HFF-Myc (cell line): ENCODE measurements at places on chromosomes 6 and 20.

GRCh38 chr6:156876302-156876701 lies 99.1 kb downstream of the ARID1B start:
- DNase-seq, result no peak

GRCh38 chr20:18637224-18637623 lies 49.4 kb downstream of the DTD1 start:
- DNase-seq, result no peak

GRCh38 chr6:99485395-99485773 lies 29.8 kb downstream of the USP45 start:
- no peak for DNase-seq

- DNase-seq, result no peak
Observed at GRCh38 chr6:36139431-36139830, 9.1 kb downstream of the MAPK13 start.

- DNase-seq, result no peak
Observed at GRCh38 chr6:119609865-119610264, 260.3 kb upstream of the MAN1A1 start.

DNA sequence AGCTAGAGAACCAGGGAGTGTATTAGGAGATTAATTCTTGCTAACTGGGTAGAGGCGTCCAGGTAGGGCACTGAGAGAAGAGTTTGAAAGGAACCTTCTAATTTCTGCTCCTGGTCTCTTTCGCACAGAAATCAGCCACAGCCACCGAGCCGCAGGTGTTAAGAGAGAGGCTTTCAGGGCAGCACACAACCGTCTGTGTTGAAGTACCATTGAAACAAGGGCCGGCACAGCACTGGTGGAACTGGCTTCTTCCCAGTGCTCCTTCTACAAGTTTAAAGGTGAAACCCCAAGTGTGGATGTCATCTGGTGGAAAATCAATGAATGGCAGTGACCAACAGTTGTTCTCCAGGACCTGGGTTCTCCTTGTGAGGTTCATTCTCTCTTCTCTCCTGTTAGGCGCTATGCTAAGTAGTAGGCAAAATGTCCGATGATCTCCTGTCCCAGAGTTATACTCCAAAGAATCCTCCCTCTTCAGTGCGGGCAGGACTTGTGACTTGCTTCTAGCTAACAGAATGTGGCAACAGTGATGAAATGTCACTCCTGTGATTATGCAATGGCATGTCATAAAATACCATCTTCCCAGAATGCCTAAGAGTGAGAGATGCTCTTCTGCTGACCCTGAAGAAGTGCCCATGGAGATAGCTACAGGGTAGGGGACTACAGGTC lies 15.0 kb upstream of the RIN2 start:
- DNase-seq, result no peak

- DNase-seq, result no peak
Observed at GRCh38 chr6:85544776-85545175, 48.9 kb downstream of the SNX14 start.

- DNase-seq, result no peak
Observed at GRCh38 chr6:13184547-13184946, 143.8 kb downstream of the TBC1D7 start.

- DNase-seq, result no peak
Observed at GRCh38 chr6:147164761-147165160, 39.5 kb upstream of the STXBP5 start.

- no peak for DNase-seq
Observed at GRCh38 chr6:3205913-3206312, 21.5 kb downstream of the TUBB2B start.

- no peak for DNase-seq
Observed at GRCh38 chr6:90650041-90650940, 63.4 kb upstream of the MAP3K7 start.

- no peak for DNase-seq
Observed at GRCh38 chr6:156780962-156781853, 4.0 kb downstream of the ARID1B start.

DNA sequence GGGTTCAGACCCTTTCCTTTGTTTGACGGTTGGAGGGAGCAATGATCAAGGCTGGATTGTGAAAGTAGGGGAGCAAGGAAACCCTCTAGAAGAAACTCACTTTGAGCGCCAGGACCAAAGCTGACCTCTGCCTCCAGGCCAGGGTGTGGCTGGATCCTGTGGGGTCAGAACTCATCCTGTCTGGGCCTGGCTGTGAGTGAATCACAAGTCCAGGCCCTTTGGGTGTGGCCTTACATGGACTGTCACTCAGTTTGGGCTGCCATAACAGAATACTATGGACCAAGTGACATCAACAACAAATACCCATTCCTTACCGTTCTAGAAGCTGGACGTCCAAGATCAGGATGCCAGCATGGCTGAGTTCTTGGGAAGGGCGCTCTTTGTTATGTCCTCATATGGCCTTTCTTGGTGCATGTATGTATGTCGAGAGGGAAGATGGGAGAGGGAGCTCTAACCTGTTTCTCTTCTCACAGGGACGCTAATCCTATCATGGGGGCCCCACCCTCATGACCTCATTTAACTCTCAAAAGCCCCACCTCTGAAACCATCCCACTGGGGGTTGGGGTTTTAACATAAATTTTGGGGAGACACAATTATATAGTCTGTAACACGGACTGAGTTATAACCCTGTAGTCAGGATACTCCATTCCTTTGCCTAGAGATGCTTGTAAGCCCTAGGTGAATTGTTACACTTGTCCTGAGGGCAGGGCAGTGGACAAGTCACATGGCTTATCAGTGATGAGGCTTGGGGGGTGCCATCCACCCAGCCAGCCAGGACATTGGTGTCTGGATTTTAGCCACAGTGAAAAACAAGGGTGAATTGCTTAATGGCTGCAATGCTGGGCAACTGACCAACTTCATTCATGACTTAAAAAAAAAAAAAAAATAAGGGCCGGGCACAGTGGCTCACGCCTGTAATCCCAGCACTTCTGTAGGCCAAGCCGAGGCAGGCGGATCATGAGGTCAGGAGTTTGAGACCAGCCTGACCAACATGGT lies 80.0 kb downstream of the TRMT11 start:
- no peak for DNase-seq

DNA sequence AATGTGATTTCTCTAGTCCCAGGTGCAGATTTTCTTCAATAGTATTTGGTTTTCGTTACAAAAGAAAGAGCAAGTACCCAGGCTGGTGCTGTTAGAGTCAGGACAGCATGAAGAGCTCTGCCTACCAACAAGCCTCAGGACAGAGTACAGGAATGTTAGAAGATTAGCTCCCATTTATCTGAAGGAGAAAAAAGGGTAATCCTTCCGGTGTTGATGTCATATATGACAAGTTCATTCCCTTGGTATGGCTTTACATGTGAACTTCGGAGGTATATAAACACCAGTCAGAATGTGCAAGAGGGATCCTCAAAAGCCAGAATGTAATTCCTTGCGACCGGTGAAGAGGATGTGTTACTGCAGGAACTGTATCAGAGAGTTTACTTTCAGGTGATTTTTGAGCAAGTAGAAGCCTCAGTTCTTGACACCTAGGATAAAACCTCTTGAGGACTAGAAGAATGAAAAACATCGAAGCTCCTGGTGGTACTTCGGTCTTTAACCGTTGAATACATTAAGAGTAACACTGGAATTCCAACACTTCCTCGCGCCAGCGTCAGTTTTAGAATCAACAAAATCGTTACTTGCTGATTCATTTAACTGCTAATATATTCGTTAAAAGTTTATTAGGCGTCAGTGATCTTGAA lies 194.2 kb upstream of the ZNF184 start:
- DNase-seq, result no peak

- no peak for DNase-seq
Observed at GRCh38 chr6:145529582-145529981, 205.7 kb downstream of the EPM2A start.

- no peak for DNase-seq
Observed at GRCh38 chr20:10634683-10635411, 39.0 kb downstream of the JAG1 start.

- DNase-seq, result peak; percentile 46
Observed at GRCh38 chr6:130620338-130620781, 206.8 kb upstream of the SMLR1 start.

GRCh38 chr6:107843400-107843799 lies 19.3 kb upstream of the SCML4 start:
- no peak for DNase-seq

GRCh38 chr6:154715446-154715845 lies 17.8 kb upstream of the SCAF8 start:
- DNase-seq, result no peak

DNA sequence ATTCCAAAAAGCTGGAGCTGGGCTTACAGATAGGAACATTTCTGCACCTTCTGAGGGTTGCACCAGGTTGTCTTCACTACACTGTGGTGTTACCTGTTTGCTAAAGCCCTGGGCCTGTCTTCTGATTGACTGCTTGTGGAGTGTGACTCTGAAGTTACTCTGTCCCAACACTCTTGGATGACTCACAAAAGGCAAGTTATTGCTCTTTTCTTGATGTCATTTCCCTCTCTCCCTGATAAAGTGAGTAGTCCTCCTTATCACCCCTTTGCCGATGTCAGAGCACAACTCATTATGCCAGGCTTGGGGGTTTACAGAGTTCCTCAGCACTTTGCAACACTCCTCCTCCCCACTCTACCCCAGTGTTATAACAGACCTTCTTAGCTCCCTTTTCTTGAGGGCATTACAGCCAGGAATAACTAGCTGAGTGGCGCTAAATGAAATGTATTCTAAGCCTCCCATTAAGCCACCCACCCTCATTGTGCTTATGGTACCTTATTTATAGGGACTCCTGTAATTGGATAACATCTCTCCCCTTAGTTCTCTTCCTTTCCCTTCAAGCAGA lies 36.1 kb upstream of the NKX2-4 start:
- no peak for DNase-seq

DNA sequence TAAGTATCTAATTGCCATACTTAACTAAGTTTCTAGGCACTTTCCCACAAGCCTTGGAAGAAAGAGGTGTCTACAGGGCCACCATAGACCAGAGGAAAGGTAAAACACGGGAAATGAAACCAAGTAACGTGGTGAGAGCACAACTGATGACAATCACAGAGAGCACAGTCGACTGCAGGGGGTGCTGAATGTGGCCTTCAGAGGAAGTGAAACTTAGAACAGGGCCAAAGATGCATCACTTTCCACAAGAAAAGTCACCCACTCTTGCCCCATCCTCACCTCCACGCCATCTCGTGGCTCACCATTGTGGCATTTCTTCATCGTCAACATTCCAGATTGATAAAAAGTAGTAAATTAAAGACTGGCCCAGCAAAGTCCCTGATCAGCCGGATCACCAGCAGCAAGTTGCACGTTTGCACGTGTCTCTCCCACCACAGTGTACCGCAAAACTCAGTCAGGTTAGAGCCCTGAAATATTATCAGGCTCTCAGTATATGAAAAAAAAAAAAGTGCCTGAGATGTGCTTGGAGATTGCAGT lies 31.4 kb downstream of the HIVEP2 start:
- no peak for DNase-seq

DNA sequence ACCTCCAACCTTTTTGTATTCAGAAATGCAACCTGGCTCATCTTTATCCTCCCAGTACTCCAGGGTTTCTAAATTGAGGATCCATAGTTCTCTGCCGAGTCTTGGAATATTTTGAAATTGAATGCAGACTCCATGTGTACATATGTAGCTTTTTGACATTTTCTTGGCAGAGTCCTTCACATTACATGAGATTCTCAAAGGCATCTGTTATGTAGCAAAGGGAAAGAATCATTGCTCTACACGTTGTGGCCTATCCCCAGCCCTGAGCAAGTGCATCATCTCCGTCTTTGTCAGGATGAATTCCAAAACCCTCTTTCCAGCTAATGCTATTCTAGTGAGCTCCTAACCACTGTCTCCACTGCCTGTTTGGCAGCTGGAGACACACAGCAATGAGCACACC lies 742.9 kb downstream of the DHX35 start:
- DNase-seq, result no peak

GRCh38 chr6:83185096-83185495 lies 8.0 kb downstream of the PGM3 start:
- DNase-seq, result no peak

- no peak for DNase-seq
Observed at GRCh38 chr6:51182827-51183226, 364.2 kb downstream of the TFAP2B start.

- DNase-seq, result no peak
Observed at GRCh38 chr6:101776919-101777350, 383.4 kb downstream of the GRIK2 start.

- DNase-seq, result peak; percentile 78
Observed at GRCh38 chr6:43436577-43437282, 9.4 kb downstream of the ABCC10 start.

GRCh38 chr6:166032366-166033200 lies 135.1 kb downstream of the TBXT start:
- no peak for DNase-seq

DNA sequence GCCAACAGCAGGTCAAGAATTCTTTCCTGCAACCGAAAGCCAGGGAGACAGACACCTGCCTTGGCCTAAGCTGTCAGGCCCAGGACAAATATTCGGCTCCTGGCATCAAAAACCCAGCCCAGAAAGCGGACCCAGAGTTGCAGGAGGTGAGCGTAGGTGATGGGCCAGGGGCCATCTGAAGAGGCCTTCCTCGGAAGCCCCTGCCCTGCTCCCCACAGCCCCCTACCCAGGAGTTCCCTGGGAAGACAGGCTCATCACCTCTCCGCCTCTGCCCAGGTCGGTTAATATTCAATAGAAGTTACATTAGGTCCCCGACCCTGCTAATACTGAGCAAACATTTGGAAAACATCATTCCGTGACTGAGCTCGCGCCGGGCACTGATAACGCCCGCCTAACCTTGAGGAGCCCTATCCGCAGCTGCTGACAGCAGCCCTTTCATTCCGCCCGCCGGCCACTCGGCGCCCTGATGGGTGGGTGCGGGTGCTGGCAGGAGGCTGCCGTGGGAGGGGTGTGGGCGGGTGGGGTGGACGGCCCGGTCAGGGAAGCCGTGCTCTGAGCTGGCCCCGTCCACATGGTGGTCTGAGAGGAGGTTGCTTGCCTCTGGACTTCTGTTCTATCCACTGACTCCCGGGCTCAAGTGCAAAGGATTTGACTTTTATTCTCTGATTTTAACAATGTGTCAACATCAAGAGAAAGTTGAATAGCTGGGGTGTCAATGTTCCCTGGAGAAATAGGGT lies 55.7 kb downstream of the HNF4A start:
- DNase-seq, result no peak

- DNase-seq, result no peak
Observed at GRCh38 chr6:7546020-7546369, 4.5 kb downstream of the DSP start.
